Activated gamma-delta T cell treated with anti-CD3 and anti-CD28 coated beads, Interleukin-2, amount 50 U/mL, for 16 hours (primary cell): ENCODE measurements at places on chromosomes 1 and 21.
A peak's percentile ranks its signal among the peaks of the same experiment; 100 is the strongest.

DNA sequence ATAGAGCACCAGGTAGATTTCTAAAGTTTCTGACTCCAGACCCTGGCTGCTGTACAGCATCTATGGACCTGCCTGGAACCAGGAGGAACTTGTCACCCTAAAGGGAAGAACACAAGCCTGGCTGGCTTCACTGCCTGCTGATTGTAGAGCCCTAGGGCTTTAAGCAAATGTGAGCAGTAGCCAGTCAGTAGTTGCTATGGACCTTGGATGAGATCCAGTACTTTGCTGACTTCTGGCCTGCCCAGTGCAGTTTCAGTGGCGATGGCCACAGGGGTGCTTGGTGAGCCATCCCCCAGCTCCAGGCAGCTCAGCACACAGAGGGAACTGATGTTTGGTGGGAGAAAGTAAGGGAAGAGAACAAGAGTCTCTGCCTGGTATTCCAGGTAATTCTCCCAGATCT, 68.4 kb downstream of the ATP6V1G3 start:
- no peak for DNase-seq

- no peak for DNase-seq
Measured at GRCh38 chr1:204227351-204227750, 13.6 kb upstream of the GOLT1A start.

DNA sequence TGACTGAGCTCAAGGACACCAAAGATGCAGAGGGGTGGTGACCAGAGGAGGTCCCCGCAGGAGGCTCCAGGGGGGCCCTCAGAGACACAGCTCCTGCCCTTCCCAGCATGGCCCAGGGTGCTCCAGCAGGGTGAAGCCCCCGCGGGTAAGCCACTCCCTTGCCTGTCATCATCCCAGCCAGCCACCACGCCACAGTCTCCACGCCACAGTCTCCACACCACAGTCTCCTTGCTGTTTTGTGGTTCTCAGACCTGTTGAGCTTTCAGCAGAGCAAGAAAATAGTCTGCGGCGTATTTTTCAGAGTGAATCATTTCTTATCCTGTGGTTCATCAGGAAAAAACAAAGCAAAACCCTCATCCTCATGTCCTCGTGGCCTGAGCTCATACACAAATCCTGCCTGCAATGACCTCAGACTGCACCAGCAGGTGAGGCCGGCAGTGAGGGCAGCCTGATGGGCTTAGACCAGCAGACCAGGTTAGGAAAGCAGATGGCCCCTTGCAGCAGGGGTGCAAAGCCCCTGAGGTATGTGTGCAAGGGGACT, 25.7 kb upstream of the ABCG1 start:
- peak; percentile 41 for DNase-seq

- no peak for DNase-seq
Measured at GRCh38 chr1:92944901-92945747, 16.1 kb downstream of the DIPK1A start.

DNA sequence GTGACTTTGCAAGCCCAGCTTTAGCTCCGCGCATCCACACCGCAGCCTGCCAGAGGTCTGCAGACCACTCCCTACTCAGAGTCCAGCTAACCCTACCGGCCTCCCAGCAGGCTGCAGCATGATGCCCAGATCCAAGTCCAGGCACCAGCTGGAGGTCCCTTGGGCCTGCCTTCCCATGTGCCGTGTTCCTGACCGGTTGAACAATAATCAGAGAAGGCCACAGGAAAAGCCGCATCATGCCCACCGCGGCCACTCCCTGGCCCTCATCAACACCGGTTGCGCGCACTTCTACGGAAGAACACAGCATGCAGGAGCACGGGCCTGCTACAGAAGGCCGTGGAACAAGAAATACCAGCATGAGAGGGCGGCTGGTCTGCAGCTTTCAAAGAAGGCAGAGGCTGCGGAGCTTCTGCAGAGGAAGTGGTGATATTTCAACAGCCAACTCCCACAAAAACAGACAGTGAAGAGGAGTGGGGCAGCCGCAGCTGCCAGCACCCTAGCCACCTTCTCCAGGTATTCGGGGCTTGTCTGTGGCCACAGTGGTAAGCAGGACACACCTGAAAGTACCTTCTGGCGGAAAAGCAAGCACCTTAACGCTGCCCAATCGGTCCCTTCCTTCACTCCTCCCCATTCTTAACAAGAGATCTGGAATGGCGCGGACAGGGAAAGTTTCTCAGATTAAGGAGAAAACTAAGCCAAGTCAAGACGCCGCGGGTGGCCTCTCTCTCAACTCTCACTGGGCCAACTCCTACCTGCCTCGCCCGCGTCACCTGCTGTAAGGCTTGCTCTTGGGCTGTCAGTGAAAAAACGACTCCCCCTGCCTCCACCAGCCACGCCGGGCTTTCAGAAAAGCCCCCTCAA, 1.5 kb downstream of the PGBD5 start:
- DNase-seq, result no peak

- DNase-seq, result no peak
Measured at GRCh38 chr1:26327956-26328362, 10.2 kb downstream of the CD52 start.

GRCh38 chr1:156146020-156146768, 7.2 kb upstream of the SEMA4A start:
- DNase-seq, result no peak

DNA sequence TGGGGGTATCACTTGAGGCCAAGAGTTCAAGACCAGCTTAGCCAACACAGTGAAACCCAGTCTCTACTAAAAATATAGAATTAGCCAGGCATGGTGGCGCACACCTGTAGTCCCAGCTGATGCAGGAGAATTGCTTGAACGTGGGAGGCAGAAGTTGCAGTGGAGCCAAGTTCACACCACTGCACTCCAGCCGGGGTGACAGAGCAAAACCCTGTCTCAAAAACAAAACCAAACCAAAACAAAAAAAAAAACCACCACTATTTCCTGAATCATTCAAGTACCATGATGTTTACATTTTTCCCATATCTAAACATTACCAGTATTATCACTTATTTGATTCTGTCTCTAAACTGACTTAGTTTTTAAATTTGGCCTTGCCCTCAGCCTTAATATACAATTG, 29.5 kb downstream of the TUT4 start:
- DNase-seq, result no peak

GRCh38 chr1:43454270-43455011, 710 bp upstream of the HYI start:
- DNase-seq, result peak; percentile 12

GRCh38 chr1:19636065-19636464, 8.0 kb upstream of the NBL1 start:
- no peak for DNase-seq

GRCh38 chr1:203537806-203538464, 44.0 kb downstream of the OPTC start:
- no peak for DNase-seq

DNA sequence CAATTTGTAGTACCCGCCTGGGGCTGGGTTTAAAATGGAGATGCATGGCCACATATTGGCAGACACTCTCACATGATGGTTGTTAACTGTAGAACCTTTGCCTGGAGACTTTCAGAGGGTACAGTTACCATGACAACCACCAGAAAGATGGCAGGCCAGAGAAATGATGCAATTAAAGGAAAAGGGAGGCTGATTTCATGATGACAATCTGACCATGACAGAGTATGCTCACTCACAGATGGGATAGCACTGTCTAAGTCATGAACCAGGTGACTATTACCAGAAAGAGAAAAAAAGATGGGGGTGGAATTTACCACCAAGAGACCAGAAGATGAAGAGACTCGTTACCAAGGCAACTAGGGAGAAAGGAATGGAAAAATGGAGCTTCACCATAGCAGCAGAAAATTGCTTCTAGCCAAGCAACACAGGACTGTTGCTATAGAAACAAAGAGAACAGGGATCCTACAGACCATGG, 3.5 kb upstream of the TRIT1 start:
- DNase-seq, result no peak

DNA sequence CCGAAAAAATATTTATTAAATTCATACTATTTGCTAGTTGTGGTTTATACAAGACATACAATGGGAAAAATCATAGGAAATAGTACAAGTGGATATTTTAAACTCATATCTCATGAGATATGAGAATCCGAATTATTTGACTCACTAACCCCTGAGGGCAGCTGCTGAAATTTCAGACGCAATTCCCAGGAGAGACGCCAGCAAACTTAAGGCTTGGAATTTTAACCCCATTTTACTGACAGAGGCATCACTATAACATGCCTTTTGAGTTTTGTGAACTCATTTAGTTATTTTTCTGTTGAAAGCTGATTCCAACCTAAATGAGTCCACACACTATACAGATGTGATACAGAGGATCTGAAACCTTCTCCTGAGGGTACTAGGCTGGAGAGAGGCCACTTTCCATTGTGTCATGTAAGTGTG, 5.9 kb upstream of the MROH9 start:
- DNase-seq, result no peak

DNA sequence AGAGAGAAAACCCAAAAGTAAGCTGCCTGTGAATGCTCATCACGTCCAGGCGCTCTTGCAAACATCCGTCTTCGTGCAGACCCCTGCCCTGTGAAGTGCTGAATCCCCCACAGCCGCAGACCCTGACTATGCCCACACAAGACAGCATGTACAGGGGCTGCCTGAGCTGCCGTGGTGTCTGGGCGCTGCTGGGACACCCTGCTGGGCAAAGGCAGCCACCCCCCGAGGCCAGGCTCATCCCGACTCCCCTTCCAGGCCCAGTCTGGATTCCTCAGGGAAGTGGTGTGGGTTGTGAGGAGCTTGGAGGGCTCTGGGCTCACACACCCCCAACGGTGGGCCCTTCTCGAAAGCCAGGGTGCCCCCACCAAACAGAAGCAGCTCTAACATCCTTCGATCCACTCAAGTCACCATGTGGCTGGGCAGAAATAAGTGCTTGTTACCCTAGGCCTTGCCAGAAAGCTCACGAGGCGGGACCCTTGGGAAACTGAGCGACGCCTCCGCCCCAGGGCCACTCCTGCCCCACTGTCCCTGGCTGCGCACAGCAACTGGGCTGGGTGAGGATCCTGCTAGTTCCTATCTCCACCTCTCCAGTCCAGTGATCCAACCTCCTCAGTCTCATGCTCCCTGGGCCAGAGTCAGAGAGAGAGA, 4.8 kb upstream of the WNT9A start:
- no peak for DNase-seq

GRCh38 chr21:41953831-41954653, at the start of gene C2CD2:
Gene C2CD2, minus strand, starts transcription at chr21:41954018. Its CDS starts 370 bp downstream, at chr21:41953648.
- DNase-seq, result peak; percentile 4

- DNase-seq, result no peak
Measured at GRCh38 chr21:25560891-25561290, 46.4 kb downstream of the MRPL39 start.

- DNase-seq, result no peak
Measured at GRCh38 chr1:169484101-169484500, 1.6 kb downstream of the SLC19A2 start.

- no peak for DNase-seq
Measured at GRCh38 chr1:21742578-21742977, 40.4 kb downstream of the USP48 start.

DNA sequence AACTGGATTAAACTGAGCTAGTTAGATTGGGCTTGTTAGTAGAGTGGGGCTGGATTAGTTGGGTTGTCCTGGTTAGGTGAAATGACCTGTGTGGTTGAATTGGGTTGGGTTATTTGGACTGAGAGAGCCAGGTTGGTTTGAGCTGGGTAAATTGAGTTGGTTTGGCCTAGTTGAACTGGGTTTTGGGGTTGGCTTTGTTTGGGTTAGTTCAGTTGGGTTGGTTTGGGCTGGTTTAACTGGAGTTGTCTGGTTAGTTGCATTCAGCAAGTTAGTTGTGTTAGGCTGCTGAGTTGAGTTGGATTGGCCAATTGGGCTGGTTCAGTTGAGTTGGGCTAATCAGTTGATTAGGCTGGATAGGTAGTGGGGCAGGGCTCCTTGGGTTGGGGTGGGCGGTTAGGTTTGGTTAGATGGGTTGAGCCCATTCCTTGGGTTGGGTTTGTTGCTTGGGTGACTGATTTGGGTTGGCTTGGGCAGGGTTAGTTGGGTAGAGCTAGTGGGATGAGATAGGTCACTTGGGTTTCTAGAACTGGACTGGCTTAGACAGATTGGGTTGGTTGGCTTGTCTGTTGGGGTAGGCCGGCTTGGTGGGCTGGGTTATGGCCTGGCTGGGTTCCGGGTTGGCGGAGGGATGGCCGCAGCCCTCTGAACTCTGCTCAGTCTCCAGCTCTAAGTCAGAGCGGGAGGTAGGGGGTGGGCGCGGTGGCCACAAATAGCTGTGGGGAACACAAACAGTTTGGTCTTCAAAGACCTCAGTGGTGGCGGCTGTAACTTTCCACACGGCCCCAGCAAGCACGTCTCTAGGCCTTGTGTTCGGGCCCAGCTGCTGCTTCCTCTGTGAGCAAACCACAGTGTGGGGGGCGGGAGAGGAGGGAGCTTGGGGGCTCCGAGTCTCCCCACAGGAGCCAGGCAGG, 67.2 kb upstream of the RUNX3 start:
- DNase-seq, result peak; percentile 63

DNA sequence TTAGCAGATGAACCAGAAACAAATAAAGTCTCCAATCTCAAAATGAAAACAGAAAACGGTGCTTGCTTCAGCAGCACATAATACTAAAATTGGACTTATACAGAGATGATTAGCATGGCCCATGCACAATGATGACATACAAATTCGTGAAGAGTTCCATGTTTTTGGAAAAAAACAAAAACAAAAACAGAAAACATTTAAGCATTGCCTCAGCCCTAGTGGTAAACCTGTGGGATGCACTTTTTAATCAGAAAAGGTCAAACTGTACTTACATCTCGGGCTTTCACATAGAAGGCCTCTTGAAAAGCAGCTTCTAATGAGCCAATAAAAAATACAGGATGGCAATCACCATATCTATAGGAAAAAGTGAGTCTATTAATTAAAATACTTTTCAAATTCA, 159.1 kb upstream of the DMRTA2 start:
- no peak for DNase-seq

DNA sequence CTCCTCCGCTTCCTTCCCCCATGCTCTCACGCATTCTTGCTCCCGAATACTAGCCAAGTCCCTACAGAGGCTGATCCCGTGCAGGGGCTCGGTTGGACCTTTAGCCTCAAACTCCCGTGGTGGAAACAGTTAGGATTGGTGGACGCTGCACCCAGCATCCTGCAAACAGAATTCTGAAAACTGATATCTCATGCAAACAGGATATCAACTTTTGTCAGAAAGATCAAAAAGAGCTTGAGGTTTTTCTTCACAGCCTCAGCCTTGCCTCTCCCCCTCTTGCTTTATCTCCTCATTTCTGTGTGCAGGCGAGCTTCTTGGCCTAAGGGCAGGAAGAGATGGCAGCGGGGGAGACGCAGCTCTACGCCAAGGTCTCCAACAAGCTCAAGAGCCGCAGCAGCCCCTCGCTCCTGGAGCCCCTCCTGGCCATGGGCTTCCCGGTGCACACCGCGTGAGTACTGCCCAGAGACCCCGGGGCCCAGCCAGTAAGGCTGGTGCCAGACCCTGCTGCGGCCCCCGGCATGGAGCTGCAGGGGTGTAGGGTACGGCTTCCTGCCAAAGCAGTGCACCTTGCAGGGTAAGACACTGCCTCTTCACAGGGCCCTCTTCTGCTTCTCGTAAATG, at the start of gene UBASH3A:
TSS of gene UBASH3A (plus strand) at position 292 of the 621 bp plus-strand sequence. CDS start at position 336, 44 bp downstream.
- no peak for DNase-seq
